Spinal cord (tissue), 10 donors: ENCODE measurements at places on chromosomes 3 and 15. TPM values are rescaled to one million over a fixed set of nuclear protein-coding genes. Genes with fewer than 3 reads are reported as not detected.
A peak's percentile ranks its signal among the peaks of the same experiment; 100 is the strongest.

GRCh38 chr15:55999658-56000057, 6.2 kb upstream of the NEDD4 start:
- H3K4me3 ChIP-seq: no peak overlapping the region
- H3K27ac ChIP-seq: no peak overlapping the region
- H3K36me3 ChIP-seq: no peaks in the 10 kb centered on the region
- no peak for DNase-seq

DNA sequence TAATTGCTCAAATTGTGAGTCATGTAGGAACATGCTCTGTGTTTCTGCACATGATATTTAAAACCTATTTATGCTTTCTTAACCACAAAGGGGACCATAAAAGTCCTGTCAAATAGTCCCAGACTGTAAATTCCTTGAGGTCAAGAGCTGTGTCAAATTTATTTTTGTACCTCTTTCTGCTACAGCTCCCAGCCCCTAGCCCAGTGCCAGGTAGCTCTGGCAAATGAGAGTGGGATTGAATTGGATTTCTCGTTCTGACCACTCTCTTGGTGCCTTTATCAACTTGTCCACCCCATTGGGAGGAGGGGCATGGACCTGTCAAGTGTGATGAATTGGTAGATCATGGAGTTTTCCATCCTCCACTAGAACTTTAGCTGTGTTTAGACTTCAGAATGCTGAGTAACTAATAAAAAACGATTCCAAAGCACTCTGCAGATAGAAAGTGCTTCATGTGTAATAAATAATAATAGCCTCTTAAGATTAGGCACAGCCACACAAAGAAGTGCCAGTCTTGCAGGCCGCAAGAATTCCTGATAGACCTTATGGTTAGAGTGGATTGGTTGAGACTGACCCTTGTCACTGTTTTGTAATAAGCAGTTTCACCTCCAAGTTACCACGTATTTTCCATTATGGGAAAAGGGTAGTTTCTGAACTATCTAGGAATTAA, 120.4 kb downstream of the LPP start:
- no peak for DNase-seq
- H3K27me3 ChIP-seq: no peaks in the 10 kb centered on the region
- H3K27ac ChIP-seq: no peak overlapping the region
- no peak overlapping the region for H3K4me3 ChIP-seq
- H3K36me3 ChIP-seq: no peaks in the 10 kb centered on the region

DNA sequence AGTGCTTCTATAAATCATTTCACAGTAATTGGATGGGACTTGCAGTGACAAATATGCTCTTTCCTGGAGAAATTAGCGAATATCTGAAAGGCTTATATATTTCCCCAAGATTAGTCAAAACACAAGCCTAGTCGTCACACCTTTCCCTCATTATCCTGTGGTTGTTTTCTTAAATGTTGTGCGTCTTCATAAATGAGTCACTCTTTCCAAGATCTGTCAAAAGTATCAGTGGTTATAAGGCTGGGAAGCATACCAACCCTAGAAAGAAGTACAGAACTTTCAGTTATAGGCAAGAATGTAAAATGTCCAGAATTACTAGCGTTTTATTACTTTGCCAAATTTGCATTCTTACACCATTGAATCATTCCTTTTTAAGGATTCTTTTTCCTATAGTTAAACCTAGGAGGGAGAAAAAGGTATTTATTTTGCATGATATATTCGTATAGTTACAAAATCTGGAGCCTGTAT, 33.6 kb downstream of the TMEM212 start:
- H3K27me3 ChIP-seq: no peaks in the 10 kb centered on the region
- H3K4me1 ChIP-seq: no peaks in the 10 kb centered on the region
- no peak overlapping the region for H3K4me3 ChIP-seq
- DNase-seq: no peak

GRCh38 chr15:32857732-32858131, 139.9 kb downstream of the GREM1 start:
- H3K27me3 ChIP-seq: peaks cover 3% of the 10 kb centered on the region
- H3K27ac ChIP-seq: no peak overlapping the region
- no peak for DNase-seq
- H3K4me3 ChIP-seq: no peak overlapping the region
- peaks cover 6% of the 10 kb centered on the region for H3K4me1 ChIP-seq

GRCh38 chr15:66252685-66253417, 699 bp downstream of the MEGF11 start:
- peak overlapping the region; percentile 40 for H3K4me3 ChIP-seq
- H3K27me3 ChIP-seq: peaks cover 50% of the 10 kb centered on the region
- H3K27ac ChIP-seq: no peak overlapping the region

DNA sequence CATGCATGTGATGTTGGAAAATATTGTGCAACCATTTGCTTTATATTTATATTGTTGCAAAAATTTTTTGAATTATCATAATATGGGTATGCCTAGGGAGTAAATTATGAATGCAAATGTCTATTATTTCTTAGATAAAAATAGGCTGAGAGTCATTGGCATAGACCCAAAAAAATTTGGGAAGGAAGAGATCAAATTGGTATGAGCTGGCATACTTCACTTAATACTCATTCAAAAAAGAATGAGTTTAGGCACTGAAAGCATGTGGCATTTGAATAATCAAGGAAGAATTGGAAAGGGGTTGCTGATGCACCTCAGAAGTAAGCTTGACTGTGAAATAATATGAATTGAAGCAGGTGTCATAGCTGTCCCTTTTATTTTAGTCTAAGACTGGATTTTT, 764.0 kb upstream of the DPPA4 start:
- no peak overlapping the region for H3K27ac ChIP-seq
- H3K27me3 ChIP-seq: no peaks in the 10 kb centered on the region
- no peaks in the 10 kb centered on the region for H3K36me3 ChIP-seq
- H3K4me3 ChIP-seq: no peak overlapping the region
- DNase-seq: no peak

DNA sequence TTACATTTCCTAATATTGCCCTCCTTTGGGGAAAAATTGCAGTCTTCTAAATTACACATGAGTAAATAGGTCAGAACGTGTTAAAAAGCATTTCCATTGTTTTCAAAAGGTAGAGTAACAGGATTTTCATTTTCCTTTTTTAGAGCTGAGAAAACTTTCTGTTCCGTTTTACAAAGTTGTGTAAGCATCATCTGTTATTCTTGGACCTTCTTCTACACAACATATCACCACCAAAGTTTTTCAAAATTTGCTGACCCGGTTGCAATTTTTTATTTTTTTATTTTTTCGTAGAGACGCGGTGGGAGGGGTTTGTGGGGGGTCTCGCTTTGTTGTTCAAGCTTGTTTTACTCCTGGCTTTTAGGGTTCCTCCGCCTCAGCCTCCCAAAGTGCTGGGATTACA, 1.1 kb downstream of the CCDC39 start:
- H3K4me3 ChIP-seq: no peak overlapping the region
- DNase-seq: no peak
- peaks cover 13% of the 10 kb centered on the region for H3K4me1 ChIP-seq
- H3K27ac ChIP-seq: no peak overlapping the region
- no peaks in the 10 kb centered on the region for H3K36me3 ChIP-seq
- peaks cover 14% of the 10 kb centered on the region for H3K27me3 ChIP-seq

- no peaks in the 10 kb centered on the region for H3K27me3 ChIP-seq
- no peak overlapping the region for H3K27ac ChIP-seq
- H3K4me1 ChIP-seq: no peaks in the 10 kb centered on the region
- H3K36me3 ChIP-seq: no peaks in the 10 kb centered on the region
- no peak overlapping the region for H3K4me3 ChIP-seq
Measured at GRCh38 chr3:58034738-58035523, 26.7 kb downstream of the FLNB start.

- no peak overlapping the region for H3K27ac ChIP-seq
- no peaks in the 10 kb centered on the region for H3K4me1 ChIP-seq
- H3K4me3 ChIP-seq: no peak overlapping the region
- no peak for DNase-seq
- no peaks in the 10 kb centered on the region for H3K27me3 ChIP-seq
Measured at GRCh38 chr3:65128346-65128745, 440.5 kb upstream of the ADAMTS9 start.

GRCh38 chr15:61983081-61983480, 77.2 kb downstream of the VPS13C start:
- no peak for DNase-seq
- no peak overlapping the region for H3K27ac ChIP-seq
- peaks cover 2% of the 10 kb centered on the region for H3K36me3 ChIP-seq
- H3K4me3 ChIP-seq: no peak overlapping the region

- no peak overlapping the region for H3K27ac ChIP-seq
- peaks cover 56% of the 10 kb centered on the region for H3K36me3 ChIP-seq
- no peak for DNase-seq
- H3K4me1 ChIP-seq: peaks cover 18% of the 10 kb centered on the region
Measured at GRCh38 chr3:128412180-128413002, 54.3 kb downstream of the DNAJB8 start.

DNA sequence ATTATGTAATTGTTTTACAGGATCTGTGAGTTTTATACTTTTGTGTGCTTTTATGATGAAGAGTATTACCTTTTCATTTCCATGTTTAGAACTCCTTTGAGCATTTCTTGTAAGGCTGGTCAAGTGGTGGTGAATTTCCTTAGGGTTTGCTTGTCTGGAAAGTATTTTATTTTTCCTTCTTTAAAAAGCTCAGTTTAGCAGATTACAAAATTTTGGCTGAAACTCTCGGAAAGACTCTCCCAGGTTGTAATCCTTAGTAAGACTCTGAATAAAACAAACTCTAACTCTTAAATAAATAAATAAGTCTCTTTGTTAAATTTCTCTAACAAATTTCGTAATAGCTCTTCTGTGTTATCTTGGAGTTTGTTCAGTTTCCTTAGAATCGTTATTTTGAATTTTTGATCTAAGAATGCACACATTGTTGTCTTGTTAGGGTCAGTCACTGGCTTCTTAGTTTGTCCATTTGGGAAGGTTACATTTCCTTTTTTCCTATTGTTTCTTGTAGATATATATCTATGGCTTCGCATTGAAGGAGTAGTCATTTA, 14.7 kb upstream of the ACOX2 start:
- H3K4me3 ChIP-seq: no peak overlapping the region
- no peaks in the 10 kb centered on the region for H3K4me1 ChIP-seq
- H3K36me3 ChIP-seq: no peaks in the 10 kb centered on the region
- H3K27ac ChIP-seq: no peak overlapping the region
- no peaks in the 10 kb centered on the region for H3K27me3 ChIP-seq
- DNase-seq: no peak

DNA sequence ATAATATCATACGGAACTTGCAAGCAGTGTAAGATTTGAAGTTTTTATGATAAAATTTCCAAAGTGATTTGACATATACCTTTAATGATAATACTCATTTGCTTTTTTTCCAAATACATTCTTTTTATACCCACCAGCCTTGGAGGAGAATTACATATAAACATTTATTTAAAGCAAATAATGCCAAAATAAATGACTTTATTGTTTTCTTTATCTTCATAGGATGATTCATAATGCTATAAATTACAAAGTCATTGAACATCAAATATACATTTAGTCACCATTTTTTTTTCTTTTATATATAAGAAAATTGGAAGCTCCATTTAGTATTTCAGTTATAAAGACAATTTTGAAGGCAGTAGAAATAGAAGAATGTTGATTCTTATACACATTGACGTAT, 450.9 kb downstream of the NAALADL2 start:
- DNase-seq: no peak
- H3K27me3 ChIP-seq: no peaks in the 10 kb centered on the region
- H3K4me1 ChIP-seq: no peaks in the 10 kb centered on the region
- H3K27ac ChIP-seq: no peak overlapping the region
- no peak overlapping the region for H3K4me3 ChIP-seq

DNA sequence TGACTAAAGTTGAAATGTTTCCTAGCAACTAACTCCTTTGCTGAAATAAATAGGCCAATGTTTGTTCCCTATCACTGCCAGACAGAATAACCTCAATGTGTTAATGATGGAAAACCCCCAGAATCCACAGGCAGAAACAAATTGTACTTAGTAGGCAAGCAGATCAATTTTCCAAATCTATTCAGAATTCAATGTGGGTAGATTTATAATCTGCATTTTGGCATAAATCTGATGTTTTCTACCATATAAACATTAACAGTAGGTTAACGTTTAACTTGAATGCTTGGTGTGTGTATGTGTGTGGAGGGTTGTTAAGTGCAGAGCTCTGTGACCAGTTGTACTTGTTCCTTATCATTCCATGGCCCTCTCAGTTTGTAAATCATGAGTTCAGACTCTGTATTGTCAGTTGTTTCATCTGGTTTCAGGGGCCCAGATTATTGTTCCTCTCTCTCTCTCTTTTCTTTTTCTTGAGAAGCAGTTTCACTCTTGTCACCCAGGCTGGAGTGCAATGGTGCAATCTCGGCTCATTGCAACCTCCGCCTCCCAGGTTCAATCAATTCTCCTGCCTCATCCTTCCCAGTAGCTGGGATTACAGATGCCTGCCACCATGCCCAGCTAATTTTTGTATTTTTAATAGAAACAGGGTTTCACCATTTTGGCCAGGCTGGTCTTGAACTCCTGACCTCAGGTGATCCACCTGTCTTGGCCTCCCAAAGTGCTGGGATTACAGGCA, 32.8 kb downstream of the PLSCR1 start:
- H3K36me3 ChIP-seq: peaks cover 3% of the 10 kb centered on the region
- H3K27me3 ChIP-seq: no peaks in the 10 kb centered on the region
- no peak overlapping the region for H3K4me3 ChIP-seq
- H3K27ac ChIP-seq: no peak overlapping the region
- no peaks in the 10 kb centered on the region for H3K4me1 ChIP-seq

- H3K4me3 ChIP-seq: no peak overlapping the region
- H3K4me1 ChIP-seq: peaks cover 7% of the 10 kb centered on the region
- no peaks in the 10 kb centered on the region for H3K27me3 ChIP-seq
- peaks cover 7% of the 10 kb centered on the region for H3K36me3 ChIP-seq
- DNase-seq: no peak
Measured at GRCh38 chr3:53715815-53716483, 130.3 kb downstream of the CHDH start.

The C2CD4A gene
- polyA plus RNA-seq: 0.78 TPM
